NCI-H510A (cell line): ENCODE measurements at places on chromosomes 1 and 21.

GRCh38 chr21:34243562-34243961, 120.2 kb upstream of the KCNE2 start:
- no peak for DNase-seq

- peak; percentile 22 for DNase-seq
Measured at GRCh38 chr1:89260042-89260441, 12.6 kb downstream of the GBP5 start.

GRCh38 chr1:154833841-154834240, 36.2 kb downstream of the KCNN3 start:
- DNase-seq, result no peak

GRCh38 chr1:204316164-204316563, 43.6 kb downstream of the PLEKHA6 start:
- no peak for DNase-seq

DNA sequence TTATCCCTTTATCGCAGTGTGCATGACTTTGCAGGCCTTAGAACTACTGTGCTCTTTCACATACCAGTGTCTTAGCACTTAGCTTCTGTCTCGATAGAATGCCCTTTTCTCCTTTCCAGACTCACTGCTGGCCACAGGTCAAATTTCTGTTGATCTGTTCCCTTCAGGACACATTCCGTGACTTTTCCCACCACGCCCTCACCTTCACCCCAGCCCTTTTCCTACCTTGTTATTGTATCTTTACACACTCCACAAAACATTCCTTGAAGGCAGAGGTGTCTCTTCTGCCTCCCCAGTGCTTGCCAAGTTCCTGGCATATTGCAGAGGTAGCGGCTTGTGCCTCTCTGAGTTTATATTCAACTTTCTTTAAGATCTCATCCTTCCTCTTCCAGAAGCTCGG, 3.7 kb upstream of the IGSF9 start:
- DNase-seq, result no peak

DNA sequence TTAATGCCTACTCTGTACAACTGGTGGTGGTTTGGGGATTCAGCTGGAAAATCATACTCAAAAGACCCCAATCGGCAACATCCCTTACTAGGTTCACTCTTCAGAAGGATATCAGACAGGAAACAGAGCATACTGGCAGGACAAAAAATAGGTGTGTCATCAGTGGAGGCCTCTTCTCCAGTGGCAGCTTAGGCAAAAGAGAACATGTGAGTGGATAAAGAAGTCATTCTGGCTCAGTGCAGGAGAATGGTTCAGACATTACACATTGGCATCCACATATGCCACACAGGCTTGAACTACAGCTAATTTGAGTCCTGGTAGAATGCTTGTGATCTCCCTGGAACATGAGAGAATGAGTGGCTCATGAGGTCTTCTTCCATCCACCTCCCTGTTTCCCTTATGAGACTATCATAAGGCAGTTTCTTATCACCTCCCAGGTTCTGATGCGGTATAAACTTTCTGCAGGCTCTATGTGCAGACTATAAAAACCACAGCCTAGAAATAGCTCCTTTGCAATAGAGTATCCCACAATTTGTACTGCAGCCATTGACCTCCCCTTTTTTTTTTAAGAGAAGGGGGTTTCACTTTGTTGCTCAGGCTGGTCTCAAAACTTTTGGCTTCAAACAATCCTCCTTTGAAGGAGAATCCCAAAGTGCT, 24.7 kb downstream of the VAMP4 start:
- DNase-seq, result no peak

DNA sequence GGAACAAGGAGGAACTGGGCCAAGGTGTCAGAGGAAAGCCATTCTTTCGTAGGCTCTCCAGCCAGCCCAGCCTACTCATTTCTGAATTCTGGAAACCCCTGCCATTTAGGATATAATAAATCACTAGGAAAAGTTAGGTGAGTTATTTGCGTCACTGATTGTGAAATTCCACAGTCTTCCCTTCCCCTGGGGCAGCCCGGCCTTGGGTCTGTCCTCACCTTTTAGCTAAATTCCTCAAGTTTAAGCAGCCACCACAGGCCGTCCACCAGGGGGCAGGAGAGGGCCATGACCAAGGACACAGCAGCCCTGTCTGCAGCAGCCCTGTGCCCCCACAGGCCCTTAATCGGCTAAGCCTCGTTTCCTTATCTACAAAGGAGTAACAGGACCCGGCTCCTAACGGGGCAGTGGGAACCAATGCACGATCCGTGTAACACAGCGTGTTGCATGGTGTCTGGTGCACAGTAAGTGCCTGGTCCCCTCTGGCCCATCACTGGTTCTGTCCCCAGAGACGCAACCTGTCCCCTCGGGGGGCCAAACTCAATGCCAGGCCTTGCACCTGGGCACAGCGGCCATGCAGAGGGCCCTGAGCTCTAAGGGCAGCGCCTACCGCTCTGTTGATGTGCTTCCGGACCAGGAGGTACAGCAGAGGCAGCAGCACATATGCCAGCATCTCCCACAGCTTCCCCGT, 18.1 kb downstream of the GPR157 start:
- DNase-seq, result peak; percentile 92

GRCh38 chr1:158149577-158150269, 31.0 kb upstream of the CD1D start:
- DNase-seq, result peak; percentile 78

- no peak for DNase-seq
Measured at GRCh38 chr1:244214009-244214967, 163.2 kb downstream of the ZBTB18 start.

- DNase-seq, result no peak
Measured at GRCh38 chr1:166166329-166166697, 488 bp downstream of the FAM78B start.

- no peak for DNase-seq
Measured at GRCh38 chr1:243680860-243681259, 169.2 kb downstream of the AKT3 start.

- no peak for DNase-seq
Measured at GRCh38 chr1:169508432-169509338, 22.9 kb upstream of the SLC19A2 start.

- no peak for DNase-seq
Measured at GRCh38 chr1:176177764-176178163, 29.3 kb downstream of the COP1 start.

DNA sequence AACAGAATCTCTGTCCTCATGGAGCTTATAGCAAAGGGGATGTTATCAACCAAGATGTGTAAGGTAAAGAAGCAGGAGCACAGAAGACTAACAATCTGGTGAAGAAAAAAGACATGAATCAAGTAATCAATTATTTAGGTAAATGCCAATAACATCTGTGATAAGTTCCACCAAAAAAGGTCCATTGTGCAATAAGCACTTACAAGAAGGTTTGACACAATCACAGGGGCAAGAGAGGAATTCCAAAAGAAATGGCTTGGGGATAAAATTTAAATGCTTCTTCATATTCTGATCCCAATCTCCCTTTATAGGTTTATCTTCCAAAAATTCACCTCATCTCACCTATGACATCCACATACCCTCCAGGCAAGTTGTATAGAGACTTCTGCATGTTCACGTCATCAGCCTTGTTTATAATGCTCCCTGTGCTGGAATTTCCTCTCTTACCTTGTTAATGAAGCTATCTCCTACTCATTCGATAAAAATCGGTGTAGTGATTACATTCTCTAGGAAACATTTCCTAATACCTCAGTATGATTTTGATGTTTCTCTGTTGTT, 53.6 kb upstream of the DPT start:
- no peak for DNase-seq

GRCh38 chr1:58886611-58887010, 102.8 kb upstream of the JUN start:
- no peak for DNase-seq

- DNase-seq, result no peak
Measured at GRCh38 chr1:224632921-224633321, 16.8 kb downstream of the CNIH3 start.

DNA sequence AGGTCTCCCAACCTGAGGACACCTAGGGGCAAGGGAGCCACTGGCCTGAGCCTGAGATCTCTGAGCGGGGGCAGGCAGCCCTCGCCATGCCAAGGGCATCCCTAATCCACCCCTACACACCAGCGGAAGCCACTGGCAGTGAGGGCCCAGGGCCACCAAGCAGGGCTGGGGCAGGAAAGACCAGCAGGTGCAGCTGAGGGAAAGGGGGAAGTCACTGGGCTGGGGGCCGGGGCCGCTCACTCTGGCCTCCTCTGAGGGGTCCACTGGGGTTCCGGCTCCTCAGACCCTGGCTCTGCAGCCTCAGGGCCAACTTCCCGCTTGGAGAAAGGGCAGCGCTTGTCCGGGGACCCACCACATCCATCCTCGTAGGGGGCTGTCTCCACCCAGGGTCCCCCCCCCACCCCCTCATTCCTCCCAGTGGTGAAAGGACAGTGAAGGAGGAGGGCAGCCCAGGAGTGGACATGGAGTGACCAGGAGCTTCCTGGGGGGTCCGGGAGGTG, 42.5 kb upstream of the ACTRT2 start:
- no peak for DNase-seq

DNA sequence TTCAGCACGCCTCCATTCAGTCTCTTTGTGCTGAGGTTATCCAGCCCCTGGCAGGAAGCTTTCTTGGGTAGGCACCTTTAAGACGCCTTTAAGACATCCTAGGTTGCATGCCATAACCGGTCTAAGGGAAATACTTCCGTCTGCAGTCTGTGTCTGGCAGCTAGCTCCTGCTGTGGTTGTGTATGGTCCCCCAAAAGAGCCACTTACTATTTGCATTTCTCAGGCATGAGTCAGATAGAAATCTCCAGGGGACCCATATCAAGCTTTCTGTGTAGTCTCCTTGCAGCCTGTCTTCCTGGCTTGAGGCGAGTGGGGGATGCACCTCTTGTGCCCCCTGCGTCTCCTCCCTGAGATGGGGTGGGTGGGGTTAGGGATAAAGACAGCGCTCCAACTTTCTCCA, 10.0 kb upstream of the RYR2 start:
- no peak for DNase-seq

DNA sequence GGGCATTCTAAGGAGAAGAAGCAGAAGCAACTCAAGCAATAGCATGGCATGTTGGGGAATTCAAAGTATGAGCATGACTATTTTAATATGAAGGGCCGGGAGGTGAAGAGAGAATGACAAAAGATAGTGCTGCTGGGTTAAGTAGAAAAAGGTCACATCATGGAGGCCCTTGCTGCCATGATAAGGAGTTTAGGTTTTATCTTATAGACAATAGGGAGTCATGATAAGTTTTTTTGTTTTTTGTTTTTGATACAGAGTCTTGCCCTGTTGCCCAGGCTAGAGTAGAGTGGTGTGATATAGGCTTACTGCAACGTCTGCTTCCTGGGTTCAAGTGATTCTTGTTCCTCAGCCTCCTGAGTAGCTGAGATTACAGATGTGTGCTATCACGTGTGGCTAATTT, 3.1 kb downstream of the BNIPL start:
- no peak for DNase-seq
